ENCODE measurements at places on chromosomes 5 and 9.
A peak's percentile ranks its signal among the peaks of the same experiment; 100 is the strongest.

GRCh38 chr9:36423206-36423605, 23.1 kb upstream of the RNF38 start:
- DNase-seq = no peak

GRCh38 chr9:4985386-4986266, 554 bp downstream of the JAK2 start:
- DNase-seq = no peak

GRCh38 chr5:75049456-75050351, 2.7 kb downstream of the GCNT4 start:
- DNase-seq = peak; percentile 46

DNA sequence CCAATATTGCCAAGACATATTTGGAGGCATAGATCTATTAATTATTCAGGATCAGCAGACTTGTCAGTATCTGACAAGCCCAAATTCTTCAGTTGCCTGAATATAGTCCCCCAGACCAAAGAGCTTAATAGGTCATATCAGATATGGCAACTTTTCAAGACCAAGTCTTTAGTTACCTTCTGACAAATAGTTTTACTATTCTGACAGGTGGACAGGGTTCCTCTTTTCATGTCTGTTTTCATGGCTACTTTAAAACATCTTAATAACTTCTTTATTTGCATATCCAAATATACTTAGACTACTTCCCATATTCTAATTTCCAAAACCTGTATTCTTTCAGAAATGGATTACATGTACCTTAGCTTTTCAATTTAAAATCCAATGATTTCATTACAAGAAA, 65.4 kb downstream of the AUH start:
- no peak for DNase-seq

DNA sequence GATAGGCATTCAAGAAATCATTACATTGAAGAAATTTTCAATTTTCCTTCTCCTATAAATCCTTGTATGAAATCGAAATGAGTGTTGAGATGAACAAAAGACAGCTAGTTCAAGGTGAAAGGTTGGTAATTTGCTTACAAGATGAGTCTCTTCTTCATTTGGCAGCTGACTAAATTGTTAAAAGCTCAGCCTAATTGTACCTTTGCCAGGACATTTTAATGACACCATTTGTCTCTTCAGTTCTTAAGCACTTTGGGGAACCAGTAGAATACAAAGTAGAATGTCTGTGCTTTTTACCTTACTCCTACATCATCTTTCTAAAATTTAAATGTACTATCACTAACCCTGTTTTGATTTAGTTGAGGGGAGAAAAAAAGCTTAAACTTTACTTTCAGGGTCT, 59.4 kb downstream of the GRAMD2B start:
- no peak for DNase-seq

DNA sequence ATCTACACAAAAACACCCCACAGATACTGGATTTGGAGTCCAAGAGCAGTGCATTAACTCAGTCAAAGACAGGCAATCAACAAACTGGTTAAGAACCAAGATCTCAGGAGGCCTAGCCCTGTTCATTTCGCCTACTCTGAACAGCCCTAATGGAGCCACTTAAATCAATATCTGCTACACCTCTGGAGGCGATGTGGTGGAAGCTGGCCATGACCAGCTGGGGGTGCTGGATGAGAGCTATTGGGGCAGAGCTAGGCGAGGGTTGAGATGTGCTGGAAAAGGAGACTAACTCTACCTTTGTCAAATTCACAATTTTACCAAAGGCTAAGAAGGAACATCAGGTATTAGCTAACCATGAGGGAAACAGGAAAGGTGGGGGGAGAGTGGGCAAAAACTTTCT, 23.3 kb upstream of the ARSB start:
- DNase-seq = no peak

- DNase-seq = no peak
Measured at GRCh38 chr9:13282998-13283397, 3.5 kb upstream of the MPDZ start.

DNA sequence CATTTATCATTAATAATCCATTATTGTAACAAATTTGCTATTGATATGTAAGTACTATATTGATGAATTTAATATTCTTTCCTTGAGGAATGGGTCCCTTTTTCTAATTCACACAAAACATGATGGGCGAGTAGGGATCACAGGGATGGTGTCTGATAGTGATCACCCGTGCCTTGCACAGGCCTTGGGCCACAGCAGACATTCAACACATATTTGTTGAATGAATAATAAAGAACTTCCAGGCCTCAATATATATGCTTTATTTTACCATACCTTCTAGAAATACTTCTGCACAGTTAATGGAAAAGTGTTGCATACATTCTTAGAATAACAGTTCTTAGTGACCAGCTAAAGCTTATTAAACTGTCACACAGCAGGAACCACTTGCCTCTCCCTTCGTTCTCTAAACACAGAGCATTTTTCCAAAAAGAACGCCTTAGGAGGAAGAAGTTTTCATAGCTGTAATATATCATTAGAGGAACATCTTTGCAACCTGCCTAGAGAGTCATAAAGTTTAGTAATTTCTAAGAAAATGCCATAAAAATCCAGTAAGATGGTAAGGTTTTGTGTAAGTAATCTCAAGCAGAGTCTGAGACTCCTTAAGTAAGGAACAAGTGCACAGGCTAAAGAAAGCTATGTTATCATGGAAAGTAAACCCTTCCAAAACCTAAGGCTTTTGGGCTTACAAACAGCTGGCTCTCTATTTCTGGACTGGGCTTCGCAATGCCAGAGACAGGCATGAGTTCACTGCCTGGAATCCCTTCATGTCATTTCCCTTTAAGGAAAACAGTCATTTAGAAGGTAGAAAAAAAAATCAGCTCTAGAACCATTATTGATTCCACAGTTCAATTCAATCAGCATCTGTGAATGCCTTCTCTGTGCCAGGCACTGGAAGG, 17.7 kb downstream of the TTLL11 start:
- DNase-seq = no peak

GRCh38 chr5:76326577-76327302, 76.3 kb upstream of the IQGAP2 start:
- DNase-seq = no peak

- peak; percentile 38 for DNase-seq
Measured at GRCh38 chr5:13606051-13606450, 338.4 kb downstream of the DNAH5 start.

DNA sequence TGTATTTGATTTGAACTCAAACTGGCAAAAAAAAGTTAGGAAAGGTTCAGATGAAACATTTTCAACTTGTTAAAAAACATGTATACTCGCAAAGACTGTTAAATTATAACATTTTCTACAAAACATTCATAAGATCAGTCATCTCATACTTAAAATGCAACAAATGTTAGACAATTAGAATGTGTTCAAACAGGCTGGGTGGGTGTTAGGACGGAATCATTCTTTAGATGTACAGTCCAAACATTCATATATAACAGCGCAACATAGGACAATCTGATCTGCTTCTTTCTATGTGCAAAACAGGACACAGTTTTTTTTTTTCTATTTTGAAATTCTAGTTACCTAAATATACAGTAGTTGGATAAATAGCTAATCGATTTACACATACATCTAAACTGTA, 22.2 kb downstream of the IL4 start:
- DNase-seq = no peak

GRCh38 chr5:174624733-174625522, 99.5 kb upstream of the MSX2 start:
- no peak for DNase-seq

GRCh38 chr5:146338774-146339714, at the start of gene POU4F3:
Gene POU4F3, plus strand, starts transcription at chr5:146338839. Its CDS starts 274 bp downstream, at chr5:146339113.
- DNase-seq = no peak

GRCh38 chr5:9641806-9642355, 11.7 kb upstream of the TAS2R1 start:
- peak; percentile 2 for DNase-seq

DNA sequence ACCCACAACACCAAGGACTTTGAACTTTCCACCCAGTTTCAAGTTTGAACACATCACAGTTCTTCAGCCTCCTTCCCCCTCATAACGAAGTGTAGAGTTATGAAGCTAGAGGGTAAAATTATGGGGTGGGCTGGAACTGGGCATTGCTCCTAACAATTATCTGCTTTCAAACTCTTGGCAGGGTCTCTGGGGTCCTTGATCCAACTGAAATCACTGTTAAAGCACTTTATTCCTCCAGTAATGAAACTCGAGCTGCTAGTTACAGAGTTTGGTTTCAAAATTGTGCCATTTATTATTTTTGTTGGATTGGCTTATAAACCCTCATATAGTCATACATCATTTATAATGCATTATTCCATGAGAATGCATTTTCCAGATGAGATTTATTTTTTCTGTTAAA, 158.5 kb downstream of the RGS3 start:
- no peak for DNase-seq

- no peak for DNase-seq
Measured at GRCh38 chr9:22098643-22099332, 89.7 kb upstream of the CDKN2B start.

DNA sequence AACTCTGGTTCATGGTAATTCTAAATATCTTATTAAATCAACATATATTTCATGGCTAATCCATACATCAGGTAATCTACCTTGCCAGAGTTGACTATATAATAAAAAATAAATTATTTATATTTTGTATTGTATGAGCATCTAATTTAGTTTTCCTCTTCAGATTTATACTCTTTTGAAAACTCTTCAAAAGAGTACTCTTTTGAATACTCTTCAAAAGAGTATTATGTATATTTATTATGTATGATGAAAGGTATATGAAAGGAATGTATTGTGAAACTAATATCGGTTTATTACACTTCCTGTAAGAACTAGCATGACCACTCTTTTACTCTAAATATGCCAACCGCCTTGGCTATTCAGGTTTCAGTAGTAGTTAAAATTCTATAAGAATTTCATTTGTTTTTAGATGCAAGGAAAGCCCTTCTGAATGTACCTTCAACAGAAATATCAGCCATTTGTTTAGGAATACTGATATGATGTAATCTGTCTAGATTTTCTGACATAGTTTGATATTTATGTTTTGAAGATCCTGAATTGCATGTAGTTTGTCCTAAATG, 178.7 kb downstream of the WDR70 start:
- no peak for DNase-seq

DNA sequence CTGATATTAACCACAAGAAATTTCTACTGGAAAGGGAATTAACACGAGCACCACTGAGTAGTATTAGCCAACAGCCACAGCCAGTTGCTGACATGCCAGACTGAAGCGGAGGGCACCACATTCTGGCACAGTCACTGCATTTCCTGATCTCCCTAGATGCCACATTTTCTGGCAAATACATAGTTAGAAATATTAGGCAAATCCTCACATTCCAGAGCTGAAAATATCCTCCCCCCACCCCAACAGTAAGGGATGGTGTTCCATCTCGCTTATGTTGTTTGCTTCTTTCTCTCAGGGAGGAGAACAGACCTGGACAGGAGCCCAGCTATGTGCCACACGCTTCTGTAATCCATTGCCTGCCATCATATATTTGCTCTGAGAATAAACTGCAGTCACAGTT, 32.8 kb upstream of the MCTP1 start:
- DNase-seq = peak; percentile 73

GRCh38 chr9:96173640-96174039, 128.3 kb downstream of the HSD17B3 start:
- no peak for DNase-seq

- DNase-seq = no peak
Measured at GRCh38 chr5:117327511-117327910, 752.9 kb upstream of the SEMA6A start.

- DNase-seq = no peak
Measured at GRCh38 chr5:122142480-122143164, 13.3 kb downstream of the ZNF474 start.
